ENCODE measurements at places on chromosomes 7 and 10. TPM values are rescaled to one million over a fixed set of nuclear protein-coding genes. Genes with fewer than 3 reads are reported as not detected.

- no peak for DNase-seq
- no peak overlapping the region for H3K4me3 ChIP-seq
- no peaks in the 10 kb centered on the region for H3K27me3 ChIP-seq
- H3K4me1 ChIP-seq = no peaks in the 10 kb centered on the region
These were observed 23.9 kb downstream of the CACNB2 start for GRCh38 chr10:18164093-18164492.

DNA sequence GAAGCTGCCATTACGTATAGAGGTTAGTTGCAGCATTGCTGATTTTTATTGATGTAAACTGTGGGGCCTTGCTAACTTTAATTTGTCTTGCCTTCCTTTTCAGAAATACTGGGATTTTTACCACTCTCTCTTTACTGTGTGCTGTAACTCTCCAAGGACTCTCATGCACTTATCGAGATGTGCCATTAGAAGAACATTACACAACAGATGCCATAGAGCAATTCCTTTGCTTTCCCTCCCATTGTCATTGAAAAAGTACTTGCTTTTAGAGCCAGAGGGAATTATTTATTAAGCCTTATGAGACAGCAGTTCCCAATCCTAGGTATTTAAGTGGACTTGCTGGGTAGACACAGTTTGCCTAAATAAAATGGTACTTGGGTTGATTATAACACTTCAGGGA, 51.7 kb downstream of the ASB4 start:
- no peak overlapping the region for H3K4me3 ChIP-seq
- no peaks in the 10 kb centered on the region for H3K4me1 ChIP-seq
- peaks cover 12% of the 10 kb centered on the region for H3K27me3 ChIP-seq
- no peak overlapping the region for H3K27ac ChIP-seq

GRCh38 chr10:34646331-34646730, 168.8 kb downstream of the PARD3 start:
- H3K4me3 ChIP-seq = no peak overlapping the region
- no peak for DNase-seq
- no peak overlapping the region for H3K27ac ChIP-seq
- no peaks in the 10 kb centered on the region for H3K4me1 ChIP-seq

DNA sequence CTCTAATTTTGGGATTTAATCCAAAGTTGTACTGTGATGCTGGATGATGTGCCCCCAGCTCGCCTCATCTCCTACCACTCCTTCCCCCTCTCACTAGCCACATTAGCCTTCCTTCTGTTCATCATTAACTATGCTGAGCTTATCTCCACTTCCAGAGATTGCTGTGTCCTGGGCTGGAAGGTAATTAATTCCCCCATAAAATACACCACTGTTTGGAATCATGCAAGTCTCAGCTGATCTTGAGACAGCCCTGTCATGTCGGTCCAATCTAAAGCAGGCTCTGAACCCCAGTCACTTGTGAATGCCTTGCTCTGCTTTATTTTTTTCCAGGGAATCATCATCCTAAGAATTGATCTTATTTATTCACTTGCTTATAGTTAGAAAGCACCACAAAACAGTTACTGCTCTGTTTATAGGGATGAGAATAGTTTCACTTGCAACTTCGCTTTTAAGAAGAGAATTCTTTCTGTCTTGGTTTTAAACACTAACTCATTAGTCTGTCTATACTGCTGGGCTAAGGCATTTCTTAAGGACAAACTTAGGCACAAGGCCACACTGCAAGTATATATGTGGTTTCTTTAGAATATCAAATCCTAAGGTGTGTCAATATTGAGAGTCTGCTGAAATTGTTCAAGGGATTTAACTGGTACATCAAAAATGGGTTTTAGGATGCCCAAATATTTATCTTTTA, 341.1 kb upstream of the SEMA3A start:
- no peak overlapping the region for H3K4me3 ChIP-seq
- no peak overlapping the region for H3K27ac ChIP-seq
- no peak for DNase-seq

DNA sequence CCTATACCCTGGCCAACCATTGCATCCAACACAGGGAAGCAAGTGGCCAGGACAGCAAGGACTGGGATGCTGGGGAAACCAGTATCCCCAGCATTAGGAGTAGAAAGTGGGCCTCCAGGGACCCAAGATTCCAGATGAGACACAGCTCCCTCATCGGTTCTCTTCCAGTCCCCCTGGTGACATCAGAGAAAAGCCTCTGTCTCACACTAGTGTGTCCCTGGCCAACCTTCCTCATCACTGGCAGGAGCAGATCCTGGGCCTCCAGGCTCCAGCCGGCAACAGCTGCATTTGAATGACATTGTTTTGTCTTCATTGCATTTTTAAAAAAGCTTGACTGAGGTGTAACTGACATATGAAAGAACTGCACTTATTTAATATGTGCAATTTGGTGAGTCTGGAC, 177.3 kb upstream of the LYZL2 start:
- no peaks in the 10 kb centered on the region for H3K27me3 ChIP-seq
- no peak for DNase-seq
- H3K27ac ChIP-seq = no peak overlapping the region

- H3K4me1 ChIP-seq = no peaks in the 10 kb centered on the region
- DNase-seq = no peak
- no peaks in the 10 kb centered on the region for H3K27me3 ChIP-seq
- H3K36me3 ChIP-seq = no peaks in the 10 kb centered on the region
These were observed 73.4 kb upstream of the INSIG1 start for GRCh38 chr7:155224116-155224811.

- no peak for DNase-seq
- no peak overlapping the region for H3K4me3 ChIP-seq
- H3K27me3 ChIP-seq = peaks cover 6% of the 10 kb centered on the region
These were observed 9.8 kb downstream of the PTPRZ1 start for GRCh38 chr7:121882731-121883130.

- no peak overlapping the region for H3K4me3 ChIP-seq
- DNase-seq = no peak
- no peak overlapping the region for H3K27ac ChIP-seq
- no peaks in the 10 kb centered on the region for H3K27me3 ChIP-seq
- H3K4me1 ChIP-seq = no peaks in the 10 kb centered on the region
These were observed 18.9 kb upstream of the SUV39H2 start for GRCh38 chr10:14859775-14860174.

DNA sequence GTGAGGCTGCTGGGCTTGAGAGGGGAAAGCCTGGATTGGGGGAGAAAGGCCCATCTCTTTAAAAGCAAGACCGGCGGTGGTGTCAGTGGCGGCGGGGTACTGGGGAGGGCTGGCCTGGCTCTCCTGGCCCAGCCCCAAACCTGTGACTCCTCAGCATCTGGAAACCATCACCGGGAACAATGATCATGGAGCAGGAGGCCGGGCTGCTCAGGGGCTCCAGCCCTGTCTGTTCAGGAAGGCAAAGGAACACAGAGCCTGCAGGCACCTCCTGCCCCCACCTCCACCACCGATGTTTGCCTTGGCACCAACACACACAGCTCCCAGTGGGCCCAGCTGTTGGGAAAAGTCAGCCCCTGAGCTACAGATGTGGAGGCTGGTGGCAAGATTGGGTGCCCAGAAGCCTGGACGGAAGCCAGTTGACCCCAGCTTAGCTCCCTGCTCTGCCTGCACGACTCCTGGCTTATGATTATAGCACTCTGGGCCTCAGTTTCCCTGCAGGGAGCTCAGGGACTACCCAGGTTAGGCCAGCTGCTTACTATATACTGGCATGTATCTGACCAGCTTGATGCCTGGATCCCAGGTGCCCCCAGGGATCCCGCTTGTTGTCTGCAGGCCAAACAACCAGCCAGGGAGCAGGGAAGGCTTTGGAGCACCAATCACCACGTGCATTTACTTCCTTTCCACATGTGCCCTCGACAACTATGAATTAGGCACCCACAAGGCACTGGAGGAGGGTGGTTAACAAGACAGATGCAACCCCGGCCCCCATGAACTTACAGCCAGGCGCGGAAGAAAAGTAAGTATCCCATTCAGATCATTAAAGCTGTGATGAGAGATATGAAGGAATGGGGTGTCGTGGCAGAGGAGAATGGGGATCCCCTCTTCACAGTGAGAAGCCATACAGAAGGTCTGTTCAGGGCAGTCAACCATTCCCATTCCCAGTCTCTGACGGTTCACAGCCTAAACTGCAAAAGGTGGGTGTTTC, 37.3 kb downstream of the ZCCHC24 start:
- no peak overlapping the region for H3K27ac ChIP-seq
- no peaks in the 10 kb centered on the region for H3K36me3 ChIP-seq
- no peaks in the 10 kb centered on the region for H3K27me3 ChIP-seq
- peak; percentile 24 for DNase-seq
- H3K4me1 ChIP-seq = peaks cover 14% of the 10 kb centered on the region

DNA sequence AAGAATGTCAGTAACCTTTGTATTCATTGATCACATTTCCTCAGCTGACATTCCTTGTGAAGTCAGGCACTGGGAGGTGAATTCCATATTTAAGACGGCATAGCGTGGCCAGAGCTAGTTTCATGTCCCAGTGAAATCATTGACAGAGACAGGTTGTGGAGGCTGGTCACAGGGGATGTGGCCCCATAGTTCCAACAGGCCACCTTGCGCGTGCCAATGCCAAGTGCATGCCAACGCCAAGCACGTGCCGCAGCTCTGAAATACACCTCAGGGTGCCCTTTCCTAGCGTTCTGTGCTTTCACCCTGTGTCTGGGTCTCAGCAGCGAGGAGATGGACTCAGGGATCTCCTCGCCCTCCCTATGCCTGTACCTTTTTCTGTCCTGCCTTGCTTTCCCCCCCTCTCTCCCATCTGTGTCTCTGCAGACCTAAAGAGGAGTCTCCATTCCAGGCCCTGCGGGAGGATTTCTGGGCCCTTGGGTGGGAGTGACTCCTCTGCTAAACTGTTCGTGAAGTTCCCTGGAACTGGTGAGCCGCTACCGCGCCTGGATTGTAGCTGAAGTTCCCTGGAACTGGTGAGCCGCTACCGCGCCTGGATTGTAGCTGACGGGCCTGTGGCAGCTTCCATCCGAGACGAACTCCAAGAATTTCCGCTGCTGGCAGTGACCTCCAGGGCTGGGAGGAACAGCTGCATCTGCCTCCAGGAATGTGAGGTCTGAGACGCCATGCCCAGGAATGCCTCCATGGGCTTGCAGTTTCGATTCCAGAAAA, 19.7 kb downstream of the AQP1 start:
- no peak for DNase-seq
- no peaks in the 10 kb centered on the region for H3K36me3 ChIP-seq
- H3K27ac ChIP-seq = no peak overlapping the region
- no peak overlapping the region for H3K4me3 ChIP-seq
- H3K4me1 ChIP-seq = no peaks in the 10 kb centered on the region

DNA sequence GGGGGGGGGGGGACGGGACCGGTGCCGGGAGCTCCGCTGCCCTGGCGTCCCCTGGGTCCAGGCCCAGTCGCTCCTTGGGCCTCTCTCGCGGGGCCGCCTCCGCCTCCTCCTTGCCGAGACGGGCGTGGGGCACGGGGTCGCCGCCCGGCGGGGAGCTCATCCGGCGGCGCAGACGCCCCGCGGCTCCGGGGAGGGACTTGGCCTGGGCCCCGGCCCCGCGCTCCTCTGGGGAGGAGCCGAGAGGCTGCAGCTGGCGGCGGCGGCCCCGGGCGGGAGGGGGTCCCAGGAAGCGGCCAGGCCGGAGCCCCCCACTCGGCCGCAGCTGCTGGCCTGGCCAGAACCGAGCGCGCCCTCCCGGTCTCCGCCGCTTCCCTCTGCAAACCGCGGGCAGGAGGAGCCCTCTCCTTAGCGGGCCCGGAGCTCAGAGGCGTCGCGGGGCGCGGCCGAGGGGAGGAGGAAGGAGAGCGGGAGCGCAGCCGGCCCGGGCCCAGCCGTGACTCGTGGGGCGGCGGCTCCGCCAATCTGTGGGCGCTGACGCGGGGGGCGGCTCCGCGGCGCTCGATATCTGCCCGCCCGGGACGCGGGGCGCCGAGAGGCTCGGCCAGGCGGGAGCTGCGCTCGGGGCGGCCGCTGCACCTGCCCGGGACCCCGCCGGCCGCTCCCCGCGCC, at the start of gene FAM20C:
FAM20C (plus strand) TSS at position 591 of the 669 bp plus-strand sequence. CDS start 629 bp downstream, outside the sequence.
- H3K4me1 ChIP-seq = peaks cover 15% of the 10 kb centered on the region
- H3K27me3 ChIP-seq = no peaks in the 10 kb centered on the region
- H3K4me3 ChIP-seq = peak within 1 kb of the TSS; percentile 61
- peak within 1 kb of the TSS; percentile 18 for H3K27ac ChIP-seq

DNA sequence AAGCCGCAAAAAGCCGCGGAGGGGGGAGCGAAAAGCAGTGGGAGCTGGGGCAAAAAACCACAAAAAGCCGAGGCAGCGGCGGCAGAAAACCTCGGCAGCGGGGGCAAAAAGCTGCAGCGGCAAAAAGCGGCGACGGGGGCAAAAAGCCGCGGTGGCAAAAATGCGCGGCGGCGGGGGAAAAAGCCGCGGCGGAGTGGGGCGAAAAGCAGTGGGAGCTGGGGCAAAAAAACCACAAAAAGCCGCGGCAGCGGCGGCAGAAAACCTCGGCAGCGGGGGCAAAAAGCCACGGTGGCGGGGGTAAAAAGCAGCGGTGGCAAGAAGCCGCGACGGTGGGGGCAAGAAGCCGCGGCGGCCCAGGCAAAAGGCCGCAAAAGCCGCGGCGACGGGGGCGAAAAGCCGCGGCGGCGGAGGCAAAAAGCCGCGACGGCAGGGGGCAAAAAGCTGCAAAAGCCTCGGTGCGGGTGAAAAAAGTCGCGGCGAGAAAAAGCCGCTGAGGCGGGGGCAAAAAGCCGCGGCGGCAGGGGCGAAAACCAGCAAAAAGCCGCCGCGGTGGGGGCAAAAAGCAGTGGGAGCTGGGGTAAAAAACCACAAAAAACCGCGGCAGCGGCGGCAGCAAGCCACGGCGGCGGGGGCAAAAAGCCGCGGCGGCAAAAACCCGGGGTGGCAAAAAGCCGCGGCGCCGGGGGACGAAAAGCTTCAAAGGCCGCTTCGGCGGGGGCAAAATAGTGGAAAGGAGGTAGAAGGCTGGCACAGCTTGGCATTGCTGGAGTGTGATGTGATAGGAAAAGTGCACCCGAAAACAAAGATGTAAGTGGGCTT, 135.9 kb downstream of the ZNF92 start:
- DNase-seq = no peak
- peaks cover 6% of the 10 kb centered on the region for H3K4me1 ChIP-seq
- no peak overlapping the region for H3K27ac ChIP-seq
- no peaks in the 10 kb centered on the region for H3K36me3 ChIP-seq

DNA sequence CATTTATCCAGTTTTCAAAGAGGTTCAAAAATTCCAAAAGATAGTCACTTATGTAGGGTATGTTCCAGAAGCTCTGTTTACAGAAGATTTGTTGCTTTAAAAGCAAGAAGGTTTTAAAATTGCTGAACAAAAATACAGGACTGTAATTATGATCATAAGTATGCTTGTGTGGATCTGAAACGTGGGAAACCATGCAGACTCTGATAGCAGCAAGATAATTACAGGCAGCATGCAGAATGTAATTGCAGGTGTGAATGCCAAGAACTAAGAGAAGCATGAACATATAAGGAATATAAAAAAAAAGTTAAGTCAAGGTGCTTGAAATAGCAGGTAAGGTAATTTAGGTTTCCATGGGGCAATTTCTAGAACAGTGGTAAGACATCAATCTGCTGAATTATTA, 405.7 kb downstream of the ARL4A start:
- H3K27ac ChIP-seq = no peak overlapping the region
- H3K4me1 ChIP-seq = peaks cover 16% of the 10 kb centered on the region
- H3K27me3 ChIP-seq = no peaks in the 10 kb centered on the region
- DNase-seq = no peak

- DNase-seq = peak; percentile 79
- H3K4me1 ChIP-seq = peaks cover 9% of the 10 kb centered on the region
- no peaks in the 10 kb centered on the region for H3K36me3 ChIP-seq
- peaks cover 16% of the 10 kb centered on the region for H3K27me3 ChIP-seq
- peak overlapping the region; percentile 33 for H3K4me3 ChIP-seq
- H3K27ac ChIP-seq = no peak overlapping the region
These were observed 21.3 kb upstream of the KCNK18 start for GRCh38 chr10:117175901-117176534.

Gene TUBB8
- total RNA-seq = not detected

Gene CELF2
- total RNA-seq = 42.6 TPM

Gene C10orf67
- total RNA-seq = not detected

Gene HGF
- total RNA-seq = 0.35 TPM

Gene CD36
- total RNA-seq = 0.58 TPM

Gene ARHGAP22
- 50.3 TPM for total RNA-seq
